ENCODE measurements at places on chromosomes 6 and 20.
A peak's percentile ranks its signal among the peaks of the same experiment; 100 is the strongest.

- DNase-seq: no peak
Measured at GRCh38 chr6:39646751-39647420, 78.3 kb downstream of the KIF6 start.

- DNase-seq: peak; percentile 95
Measured at GRCh38 chr20:34876406-34877282, at the start of gene ACSS2. Gene ACSS2 (plus strand): TSS chr20:34876612. CDS start chr20:34876646, 34 bp downstream.

DNA sequence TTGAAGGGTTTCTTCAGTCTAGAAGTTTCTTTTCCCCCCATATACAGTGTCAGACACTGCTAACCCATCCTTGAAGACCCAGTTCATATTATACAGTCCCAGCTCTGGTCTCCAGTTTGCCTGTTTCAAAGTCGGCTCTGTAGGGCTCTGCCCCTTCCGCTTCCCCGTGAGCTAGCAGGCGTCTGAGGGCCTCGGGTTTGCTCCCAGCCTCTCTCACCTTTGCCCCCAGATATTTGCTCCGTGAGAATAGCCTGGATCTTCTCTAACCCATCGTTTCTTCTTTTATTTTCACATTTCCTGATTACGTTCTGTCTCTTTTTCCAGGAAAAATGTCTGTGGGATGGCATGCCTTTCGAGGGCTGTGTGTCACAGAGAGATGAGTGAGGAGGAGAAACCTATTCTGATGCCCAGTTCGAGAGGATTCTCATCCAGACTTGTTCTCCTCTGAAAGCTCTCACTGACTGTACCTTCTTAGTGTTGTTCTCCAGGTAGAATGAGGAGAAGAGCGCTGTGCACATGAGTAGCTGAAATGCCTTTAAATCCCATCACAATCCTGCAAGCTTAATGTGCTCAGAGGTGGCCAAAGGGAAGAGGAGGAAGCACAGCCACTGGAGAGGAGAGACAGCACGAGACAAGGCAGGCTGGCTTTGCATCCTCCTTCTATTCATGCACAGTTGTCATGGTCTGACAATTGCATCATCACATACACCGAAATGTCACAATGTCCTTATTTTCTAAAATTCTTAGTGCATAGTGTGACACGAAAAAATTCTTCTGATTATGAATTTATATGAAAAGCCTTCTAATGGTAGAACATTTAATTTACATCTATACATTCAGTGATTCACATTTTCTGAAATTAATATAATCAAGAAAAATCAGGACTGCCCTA, 171.1 kb downstream of the FOXA2 start:
- DNase-seq: no peak

- DNase-seq: no peak
Measured at GRCh38 chr6:167291623-167292300, 647 bp downstream of the UNC93A start.

GRCh38 chr6:38555606-38556005, 84.1 kb downstream of the BTBD9 start:
- no peak for DNase-seq

GRCh38 chr6:15519681-15520080, 143.1 kb downstream of the DTNBP1 start:
- no peak for DNase-seq

- DNase-seq: no peak
Measured at GRCh38 chr20:15319439-15319838, 982.0 kb upstream of the FLRT3 start.

DNA sequence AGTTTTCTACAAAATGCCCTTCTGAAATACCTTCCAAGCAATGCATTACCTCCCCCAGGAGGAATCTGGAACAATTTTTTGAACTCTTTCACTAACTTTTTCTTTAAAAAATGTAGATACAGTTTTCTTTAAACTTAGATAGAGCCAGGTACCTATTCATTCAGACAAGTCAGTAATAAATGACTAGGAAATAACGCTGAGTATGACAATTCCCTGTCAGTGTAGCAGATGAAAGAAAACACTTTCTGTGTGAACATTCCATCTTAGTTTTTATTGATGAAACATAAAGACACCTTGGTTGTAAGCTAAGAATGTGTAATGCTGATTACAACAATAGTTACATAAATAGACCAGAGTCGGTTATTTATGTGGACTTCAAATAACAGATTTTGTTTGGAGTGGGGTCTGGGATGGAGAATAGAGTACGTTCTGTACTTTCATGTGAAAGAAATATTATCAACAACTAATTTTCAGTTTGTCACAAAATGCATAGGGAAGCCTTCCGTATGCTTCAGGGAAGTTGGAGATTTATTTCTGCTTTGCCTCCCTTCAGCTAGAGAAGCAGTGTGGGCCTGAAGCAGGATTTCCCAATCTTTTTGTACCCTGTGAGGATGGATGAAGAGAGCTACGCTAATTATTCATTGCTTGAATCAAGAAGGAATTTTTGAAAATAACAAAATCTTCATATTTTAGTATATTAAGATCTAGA, 19.2 kb upstream of the QKI start:
- DNase-seq: no peak

DNA sequence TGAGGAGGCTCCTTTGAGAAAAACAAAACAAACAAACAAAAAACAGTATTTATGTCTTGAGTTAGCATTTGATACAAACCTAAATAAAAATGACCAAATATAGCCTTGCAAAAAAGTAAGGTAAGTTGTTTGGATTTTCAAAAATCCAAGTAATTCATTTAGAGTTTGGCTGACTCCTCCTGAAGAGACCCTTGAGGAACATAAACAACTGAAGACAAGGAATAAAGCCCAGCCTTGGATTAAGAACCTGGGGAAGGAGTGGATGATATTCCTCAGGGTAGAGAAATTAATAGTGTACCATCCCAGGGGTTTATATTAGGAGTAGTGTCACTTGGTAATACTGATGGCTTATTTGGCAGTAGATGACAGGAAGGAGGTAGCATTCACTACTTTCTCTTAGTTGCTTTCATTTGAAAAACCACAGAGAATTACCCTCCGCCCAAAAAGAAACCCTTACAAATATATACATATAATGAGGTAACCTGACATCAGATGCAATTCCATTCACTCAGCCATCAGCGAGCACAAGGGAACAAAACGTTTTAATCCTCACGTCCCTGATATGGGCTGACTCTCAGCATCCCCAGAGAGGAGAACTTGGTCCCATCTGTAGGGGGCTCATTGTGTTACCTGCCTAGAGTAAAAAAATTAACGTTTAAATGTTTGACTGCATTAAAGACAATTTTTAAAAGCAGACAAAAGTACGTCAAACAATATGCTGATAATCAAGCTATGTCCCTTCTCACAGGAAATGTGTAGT, 57.0 kb downstream of the SOBP start:
- DNase-seq: no peak

DNA sequence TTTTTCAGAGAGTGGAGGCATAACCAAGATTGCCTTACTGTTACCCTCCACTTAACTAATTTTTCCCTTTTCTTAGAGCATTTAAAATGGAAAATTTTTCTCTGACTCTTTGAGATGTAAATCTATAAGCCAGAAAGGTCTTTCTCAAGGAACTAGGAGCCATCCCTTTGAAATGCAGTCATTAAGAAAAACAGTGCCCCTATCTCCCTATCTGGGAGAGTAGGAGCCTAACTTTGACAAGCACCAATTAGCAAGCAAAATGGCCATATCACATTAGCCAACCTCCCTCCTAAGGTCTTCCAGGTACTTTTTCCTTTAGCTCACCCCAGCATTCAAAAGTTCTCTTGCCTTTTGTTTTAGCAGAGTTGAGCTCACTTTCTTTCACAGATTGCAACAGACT, 570.5 kb downstream of the EPHA7 start:
- no peak for DNase-seq

DNA sequence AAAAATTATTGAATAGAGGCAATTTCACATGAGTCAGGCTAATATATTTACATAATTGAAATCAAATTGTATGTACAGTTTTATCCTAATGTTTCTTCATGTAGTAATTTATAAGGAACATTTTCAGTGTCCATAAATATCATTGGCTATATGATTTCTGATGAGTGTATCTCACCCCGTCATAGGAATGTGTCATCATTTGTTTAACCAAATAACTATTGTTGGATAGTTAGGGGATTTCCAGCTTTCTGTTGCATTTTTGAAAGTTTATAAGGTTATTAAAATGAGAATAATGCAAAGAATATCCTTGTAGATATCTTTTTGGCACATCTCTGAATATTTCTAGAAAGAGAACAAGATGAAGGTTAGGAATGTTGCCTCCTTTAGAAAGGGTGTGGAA, 39.0 kb downstream of the SYTL3 start:
- DNase-seq: no peak

DNA sequence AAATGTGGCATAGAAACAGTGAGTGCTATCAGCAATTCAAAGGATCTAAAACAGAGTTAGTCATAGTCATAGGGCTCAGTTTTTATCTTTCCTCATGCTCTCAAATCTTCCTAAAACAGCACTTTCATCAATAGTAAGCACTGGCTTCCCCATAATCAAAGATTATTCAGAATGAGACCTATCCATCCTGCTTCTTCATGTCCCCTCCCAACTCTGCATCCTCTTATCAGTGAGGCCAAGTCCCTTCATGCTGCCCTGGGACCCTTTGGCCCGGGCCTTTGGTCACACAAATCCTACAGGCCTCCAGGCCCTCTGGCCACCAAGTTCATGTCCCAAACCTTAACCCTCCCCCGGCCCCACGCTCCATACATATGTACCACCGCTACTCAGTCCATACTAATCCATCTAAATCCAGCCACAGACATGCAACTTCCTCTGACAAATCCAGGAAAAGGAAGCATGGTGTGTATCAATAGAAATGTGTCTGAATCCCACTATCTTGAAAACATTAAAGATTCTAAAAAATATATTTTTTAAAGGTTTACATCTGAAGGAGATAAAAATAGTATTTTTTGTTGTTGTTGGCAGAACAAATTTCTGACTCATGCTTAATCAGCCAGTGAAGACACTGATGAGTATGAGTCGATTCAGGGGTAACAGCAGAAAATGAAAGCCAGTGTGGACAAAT, 143.5 kb downstream of the PDE7B start:
- no peak for DNase-seq

- DNase-seq: no peak
Measured at GRCh38 chr20:20699144-20699543, 13.3 kb downstream of the RALGAPA2 start.

DNA sequence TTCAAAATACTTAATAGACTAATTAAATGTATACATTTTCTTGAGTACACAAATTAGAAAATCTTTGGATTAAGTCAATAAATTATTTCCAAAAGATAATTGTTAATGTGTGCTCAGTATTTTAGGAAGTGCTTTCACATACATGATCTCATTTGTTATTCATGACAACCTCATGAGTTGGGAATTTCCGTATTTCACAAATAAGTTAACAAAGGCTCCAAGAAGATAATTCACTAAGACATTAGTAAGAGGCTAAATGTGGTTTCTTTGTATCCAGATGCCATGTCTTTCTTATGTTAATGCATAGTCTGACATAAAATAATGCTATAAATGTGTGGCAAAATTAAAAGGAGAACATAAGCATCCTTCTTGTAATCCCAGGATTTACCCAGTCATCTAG, 79.5 kb upstream of the TCF21 start:
- no peak for DNase-seq

GRCh38 chr6:129498950-129499842, 210.8 kb downstream of the ARHGAP18 start:
- DNase-seq: peak; percentile 31

GRCh38 chr6:153138930-153139329, 7.8 kb upstream of the RGS17 start:
- no peak for DNase-seq

GRCh38 chr6:111738156-111738555, 132.5 kb upstream of the TRAF3IP2 start:
- DNase-seq: no peak

- DNase-seq: no peak
Measured at GRCh38 chr6:4287811-4288244, 152.5 kb upstream of the ECI2 start.

GRCh38 chr6:6724539-6725467, 136.3 kb downstream of the LY86 start:
- DNase-seq: peak; percentile 21

DNA sequence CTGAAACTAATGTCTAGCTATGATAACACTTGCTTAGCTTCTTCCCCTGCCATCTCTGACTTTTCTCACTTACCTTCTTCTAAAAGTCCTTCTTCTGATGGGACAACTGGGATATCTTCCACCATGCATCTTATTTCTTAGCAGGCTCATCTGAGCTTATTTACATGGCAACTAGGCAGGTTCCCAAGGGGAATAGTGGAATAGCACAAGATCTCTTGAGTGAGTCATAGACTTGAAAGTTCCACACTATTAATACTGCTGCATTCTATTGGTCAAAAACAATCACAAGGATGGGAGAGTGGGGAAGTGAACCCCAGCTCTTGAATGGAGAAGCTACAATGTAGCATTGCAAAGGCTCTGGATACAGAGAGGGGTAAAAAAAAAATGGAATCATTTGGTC, 142.1 kb downstream of the HAO1 start:
- DNase-seq: no peak

DNA sequence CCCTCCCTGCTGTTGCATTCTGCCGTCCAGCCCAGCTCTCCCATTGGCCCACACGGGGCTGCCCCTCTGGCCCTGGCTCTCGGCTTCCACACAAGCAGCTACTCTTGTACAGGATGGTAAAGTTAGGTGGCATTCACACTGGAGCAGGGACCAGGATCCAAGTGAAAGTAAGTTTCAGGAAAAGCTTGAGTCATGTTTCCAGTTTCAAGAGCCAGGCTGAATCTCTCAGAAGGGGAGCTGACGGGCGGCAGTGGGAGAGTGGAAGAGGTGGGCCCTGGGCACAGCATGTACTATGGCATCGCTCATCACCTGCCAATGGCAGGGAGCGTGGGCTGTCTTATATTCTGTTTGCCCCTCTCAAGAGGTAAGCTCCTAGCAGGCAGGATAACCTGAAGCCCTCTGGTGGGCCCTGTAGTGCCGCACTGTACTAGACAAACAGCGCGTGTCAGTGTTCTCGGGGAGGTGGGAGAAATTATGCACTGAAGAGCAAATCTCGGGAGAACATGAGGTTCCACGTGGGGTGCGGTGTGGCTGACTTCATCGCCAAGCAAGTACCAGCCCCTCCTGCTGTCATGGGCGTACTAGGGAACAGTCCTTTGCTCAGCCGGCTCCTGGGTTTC, 241.5 kb downstream of the NRN1 start:
- no peak for DNase-seq

- no peak for DNase-seq
Measured at GRCh38 chr6:31114541-31114878, at the start of gene PSORS1C1. Gene PSORS1C1 (plus strand): TSS chr6:31114800. CDS start chr6:31129633, 14,833 bp downstream.

Data from T-helper 2 cell (primary cell).